ENCODE measurements at places on chromosomes 1 and 21.

DNA sequence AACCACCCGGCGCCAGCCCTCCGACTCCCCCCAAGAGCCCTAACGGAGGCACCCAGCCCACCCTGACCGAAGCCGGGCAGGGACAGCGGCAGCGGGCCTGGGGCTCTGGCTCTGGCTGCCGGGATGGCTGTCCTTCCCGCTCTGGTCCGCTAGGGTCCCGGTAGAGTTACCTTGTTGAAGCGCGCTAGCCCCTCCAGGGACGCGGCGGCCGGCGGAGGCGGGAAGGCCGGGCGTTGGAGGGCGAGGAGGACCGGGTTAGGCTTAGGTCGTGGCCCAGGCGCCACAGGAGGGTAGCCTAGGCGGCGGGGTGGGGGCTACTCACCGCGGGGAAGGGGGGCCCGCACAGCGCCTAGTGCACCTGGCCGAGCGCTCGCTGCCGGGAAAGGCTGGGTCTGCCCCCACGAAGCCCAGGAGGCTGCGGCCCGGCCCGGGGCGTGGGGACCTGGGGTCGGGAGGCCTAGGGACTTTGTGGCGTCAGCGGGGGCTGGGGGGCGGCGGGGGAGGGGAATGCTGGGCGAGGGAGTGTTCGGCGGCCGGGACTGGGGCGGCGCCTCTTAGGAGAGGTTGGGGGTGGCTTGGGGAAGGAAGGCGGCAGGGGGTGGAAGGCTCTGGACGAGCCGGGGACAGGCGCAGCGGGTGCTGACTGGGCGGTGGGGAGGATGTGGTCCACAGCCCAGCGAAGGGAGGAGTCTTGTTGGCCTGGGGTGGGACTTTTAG lies at the start of gene TRIM17:
TRIM17 (minus strand) TSS at position 645 of the 717 bp plus-strand sequence. CDS start 1,789 bp downstream, outside the sequence.
- no peak for DNase-seq

DNA sequence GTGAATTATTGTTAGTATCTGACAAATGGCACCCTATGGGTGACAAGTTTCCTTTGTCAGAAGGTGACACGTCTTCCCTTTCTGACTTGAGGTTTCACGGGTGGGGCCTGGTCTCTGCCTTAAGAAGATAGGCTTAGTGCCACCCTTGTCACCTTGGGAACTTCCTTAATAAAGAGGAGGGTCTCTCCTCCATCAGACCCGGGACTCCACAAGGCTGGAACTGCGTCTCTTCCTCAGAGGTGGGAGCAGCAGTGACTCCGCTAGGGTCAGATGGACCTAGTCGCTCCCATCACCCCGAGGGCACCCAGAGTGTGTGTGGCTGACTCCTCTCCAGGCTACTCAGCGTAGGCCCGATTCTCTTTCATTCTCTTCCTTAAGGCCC lies 774 bp upstream of the WDTC1 start:
- DNase-seq, result no peak

DNA sequence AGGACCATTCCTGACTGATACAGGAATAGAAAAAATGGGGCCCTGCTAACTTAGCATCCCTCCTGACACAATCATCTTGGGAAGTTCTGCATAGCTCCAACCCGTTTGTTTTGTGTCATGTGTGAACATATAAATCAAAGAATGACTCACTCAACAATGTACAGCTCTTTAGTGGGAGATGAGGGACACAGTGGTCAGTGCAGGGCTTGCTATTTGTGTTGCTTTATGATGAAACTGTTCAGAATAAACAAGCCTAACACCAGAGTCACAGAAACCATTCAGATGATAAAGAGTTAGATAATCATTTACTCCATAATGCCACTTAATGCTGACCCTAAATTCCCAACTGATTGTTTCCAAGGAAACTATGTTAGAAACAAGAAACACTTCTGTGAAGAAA lies 154.2 kb upstream of the ZNHIT6 start:
- DNase-seq, result no peak

GRCh38 chr1:199725002-199725565 lies 302.4 kb upstream of the NR5A2 start:
- no peak for DNase-seq

- no peak for DNase-seq
Observed at GRCh38 chr1:36323636-36324352, at the start of gene EVA1B. TSS of gene EVA1B (minus strand) at chr1:36323645. CDS start at chr1:36323037, 608 bp downstream.
